Karpas-422 (cell line): ENCODE measurements at places on chromosomes 3 and 15.

GRCh38 chr3:167644611-167645010 lies 9.1 kb downstream of the WDR49 start:
- DNase-seq = no peak

DNA sequence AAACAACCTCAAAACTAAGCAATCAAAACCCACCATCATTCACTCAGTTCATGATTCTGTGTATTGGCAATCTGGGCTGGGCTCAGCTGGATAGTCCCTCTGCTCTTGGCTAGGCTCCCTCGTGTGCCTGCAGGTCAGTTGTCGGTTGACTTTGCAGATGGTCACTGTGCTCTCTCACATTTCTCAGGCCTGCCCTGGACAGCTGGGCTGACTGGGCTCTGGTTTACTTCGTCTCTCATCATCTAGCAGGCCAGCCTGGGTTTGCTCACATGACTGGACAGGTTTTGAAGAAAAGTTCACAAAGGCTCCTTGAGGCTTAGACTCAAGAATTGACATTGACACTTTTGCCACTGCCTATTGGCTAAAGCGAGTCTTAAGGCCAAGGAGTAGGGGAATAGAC lies 105.0 kb upstream of the CTNNB1 start:
- DNase-seq = no peak

GRCh38 chr3:24965706-24966385 lies 462.2 kb upstream of the RARB start:
- DNase-seq = no peak

- DNase-seq = no peak
These were observed 61.7 kb downstream of the SCN11A start for GRCh38 chr3:38989917-38990510.

DNA sequence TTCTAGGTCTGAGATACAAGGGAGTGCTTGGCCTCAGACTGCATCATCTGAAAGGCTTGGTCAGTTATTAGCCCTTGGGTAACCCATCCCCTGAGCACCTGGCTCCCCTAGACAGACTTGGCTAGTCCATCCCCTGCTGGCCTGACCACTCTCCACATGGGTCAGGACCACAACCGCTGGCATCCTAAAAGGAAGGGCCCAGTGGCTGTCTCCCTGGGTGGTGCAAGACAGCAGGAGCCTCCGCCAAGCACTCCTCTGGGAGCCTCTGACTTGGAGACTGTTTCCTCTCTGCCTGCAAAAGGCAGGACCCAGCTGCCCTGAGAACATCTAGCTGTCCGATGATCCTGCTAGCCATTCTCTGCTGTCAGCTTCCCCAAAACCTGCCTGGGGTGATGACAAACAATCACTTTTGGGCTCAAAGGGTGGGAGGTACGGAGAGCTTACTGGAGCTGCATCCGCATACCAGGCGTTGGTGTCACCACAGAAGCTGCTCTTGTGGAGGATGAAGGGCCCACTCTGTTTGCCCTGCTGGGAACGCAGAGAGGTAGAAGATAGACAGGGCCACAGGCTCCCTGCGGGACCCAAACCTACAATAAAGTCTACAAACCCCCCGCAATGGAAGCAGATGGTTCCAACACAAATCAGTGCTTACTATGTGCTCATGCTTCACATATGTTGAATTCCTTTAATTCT lies 108.0 kb upstream of the PRR20G start:
- no peak for DNase-seq

GRCh38 chr3:129859272-129859671 lies 34.2 kb downstream of the TMCC1 start:
- no peak for DNase-seq

DNA sequence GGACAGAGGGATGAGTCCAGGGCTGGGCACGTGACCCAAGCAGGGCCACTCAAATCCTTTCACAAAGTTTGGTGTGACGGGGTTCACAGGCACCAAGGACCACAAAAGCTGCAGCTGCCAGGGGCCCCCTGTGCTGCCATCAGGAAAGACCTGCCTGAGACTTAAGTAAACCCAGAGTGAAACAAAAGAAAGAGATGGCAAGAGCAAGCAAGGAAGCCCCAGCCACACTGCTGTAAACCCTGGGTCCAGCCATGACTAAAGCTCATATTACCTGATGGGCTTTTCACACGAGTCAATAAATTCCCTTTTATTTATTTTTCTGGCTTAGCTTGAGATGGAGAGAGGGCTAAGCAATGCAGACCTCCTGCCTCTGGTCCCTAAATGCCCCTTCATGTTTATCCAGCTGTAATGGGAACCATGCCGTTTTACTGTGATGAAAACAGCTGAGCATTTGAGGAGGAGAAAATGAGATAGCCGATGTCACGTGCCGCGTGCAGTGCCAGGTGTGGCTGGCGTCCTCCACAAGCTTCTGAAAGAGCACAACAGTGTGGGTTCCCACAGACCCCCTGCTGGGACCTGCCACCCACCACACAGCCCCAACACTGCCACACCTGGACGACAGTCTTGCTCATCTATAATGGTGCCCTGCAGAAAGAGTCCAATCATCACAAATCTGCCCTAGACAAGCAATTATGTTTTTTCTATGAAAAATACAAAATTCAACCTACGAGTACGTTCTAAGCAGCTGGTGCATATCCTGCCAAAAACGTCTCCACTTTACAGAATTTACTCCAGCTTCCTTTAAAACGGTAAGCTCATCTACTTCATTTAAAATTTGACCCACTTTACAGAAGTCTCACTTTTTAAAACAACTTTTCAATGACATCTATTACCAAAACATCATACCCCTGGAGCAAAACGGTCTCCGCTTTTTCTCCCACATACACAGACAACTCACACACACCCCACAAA lies 34.2 kb downstream of the ADAMTS17 start:
- no peak for DNase-seq

GRCh38 chr3:171123915-171124314 lies 97.4 kb upstream of the SLC2A2 start:
- DNase-seq = no peak

DNA sequence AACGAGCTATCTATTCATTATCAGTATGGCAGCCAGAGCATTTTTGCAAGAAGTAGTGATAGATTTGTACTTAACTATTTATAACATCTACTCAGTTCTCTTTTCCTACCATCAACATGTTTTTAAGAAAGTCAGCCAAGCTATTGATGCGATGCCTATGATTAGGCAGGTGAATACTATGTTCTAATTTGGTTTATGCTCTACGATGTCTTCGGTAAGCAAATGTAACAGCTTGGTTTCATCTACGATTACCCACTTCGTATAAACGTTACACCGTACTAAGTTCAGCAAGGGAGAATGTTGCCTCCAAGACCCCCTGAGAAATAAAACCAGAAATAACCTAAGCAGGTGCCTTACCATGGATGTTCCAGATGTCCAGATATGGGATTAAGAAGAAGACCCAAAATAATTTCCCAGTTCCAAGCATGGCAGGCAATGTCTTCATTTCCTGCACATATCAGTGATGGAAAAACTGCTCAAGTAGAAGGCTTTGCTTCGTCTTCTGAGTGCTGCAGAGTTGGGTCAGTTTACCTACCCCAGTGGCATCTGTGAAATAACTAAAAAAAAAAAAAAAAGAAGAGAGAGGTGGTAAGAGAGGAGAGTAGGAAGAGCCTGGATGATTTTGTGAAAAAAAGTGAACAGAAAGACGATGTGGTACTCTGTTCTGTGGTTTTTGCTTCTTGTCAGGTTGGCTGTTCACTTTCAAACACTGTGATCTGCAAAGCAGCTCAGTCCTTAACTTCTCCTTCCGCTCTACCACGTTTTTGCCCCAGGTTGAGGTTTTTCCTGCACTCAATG lies at the start of gene BTLA:
BTLA (minus strand) TSS at position 559 of the 798 bp plus-strand sequence; CDS start at position 445, 114 bp downstream.
- DNase-seq = no peak

DNA sequence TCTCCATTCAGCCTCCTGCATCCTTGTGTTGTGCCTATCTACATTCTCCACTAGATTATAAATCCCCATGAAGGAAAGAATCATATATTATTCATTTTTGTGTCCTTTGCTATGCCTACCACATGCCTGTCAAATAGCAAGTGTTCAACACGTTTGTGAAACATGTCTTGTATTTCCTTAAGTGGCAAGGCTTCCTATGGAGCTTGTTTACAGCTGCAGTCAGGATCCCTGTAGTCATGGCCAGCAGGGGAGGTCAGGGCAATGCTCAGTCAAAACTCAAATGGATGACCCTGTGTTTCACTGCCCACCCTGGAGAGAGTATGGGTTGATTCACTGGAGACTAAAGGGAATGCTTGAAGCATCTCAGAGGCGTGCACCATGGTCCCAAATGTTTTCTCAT lies 191.7 kb upstream of the ATP11B start:
- DNase-seq = no peak

DNA sequence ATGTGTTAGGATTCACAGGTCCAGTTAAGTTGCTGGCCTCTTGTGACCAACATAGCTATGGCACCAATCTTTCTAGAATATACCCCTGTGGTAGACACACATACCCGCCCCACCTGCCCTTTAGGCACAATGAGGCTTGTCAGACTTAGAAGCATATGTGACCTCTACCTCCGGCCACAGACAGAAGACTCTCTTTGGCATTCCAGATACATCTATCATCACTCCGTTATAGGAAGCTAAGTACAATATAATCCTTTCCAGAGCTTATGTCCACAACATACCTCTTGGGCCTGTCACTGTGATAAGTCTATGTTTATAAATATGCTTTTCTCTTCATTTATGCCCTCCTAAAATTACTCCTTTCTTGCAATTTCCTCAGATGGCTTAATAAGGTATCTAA lies 39.8 kb downstream of the CD47 start:
- DNase-seq = no peak

DNA sequence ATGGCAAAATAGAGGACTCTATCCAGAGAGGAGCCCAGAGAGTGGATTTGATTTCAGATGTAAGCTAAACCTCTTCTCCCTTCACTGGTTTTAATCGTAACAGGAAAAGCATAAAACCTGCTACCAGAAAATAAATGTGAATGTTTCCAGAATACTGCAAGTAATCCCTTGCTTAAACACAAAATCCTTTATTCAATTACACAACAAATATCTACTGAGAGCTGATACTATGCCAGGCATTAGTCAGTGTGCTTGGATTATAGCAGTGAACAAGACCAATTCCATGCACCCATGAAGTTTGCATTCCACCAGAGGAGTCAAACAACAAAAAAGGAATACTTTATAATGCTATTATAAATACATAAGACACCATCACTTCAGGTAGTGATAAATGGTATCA lies 15.1 kb downstream of the AVEN start:
- no peak for DNase-seq

DNA sequence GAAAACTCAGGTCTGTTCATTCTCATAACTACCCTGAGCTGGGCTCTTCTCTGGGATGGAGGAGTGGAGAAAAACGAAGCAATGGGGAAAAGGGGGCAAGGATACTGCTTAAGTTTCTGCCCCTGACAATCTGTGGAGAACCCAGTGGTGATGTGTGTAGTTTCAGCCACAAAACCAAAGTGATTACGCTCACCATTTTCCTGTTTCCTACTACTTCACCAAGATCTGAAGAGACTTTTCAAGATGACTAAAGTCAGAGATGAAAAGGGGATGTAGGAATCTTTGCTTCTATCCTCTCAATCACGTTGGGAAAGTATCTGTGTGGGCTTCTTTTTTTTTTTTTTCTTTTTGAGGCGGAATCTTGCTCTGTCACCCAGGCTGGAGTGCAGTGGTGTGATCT lies 8.3 kb upstream of the UBE2E1 start:
- no peak for DNase-seq

DNA sequence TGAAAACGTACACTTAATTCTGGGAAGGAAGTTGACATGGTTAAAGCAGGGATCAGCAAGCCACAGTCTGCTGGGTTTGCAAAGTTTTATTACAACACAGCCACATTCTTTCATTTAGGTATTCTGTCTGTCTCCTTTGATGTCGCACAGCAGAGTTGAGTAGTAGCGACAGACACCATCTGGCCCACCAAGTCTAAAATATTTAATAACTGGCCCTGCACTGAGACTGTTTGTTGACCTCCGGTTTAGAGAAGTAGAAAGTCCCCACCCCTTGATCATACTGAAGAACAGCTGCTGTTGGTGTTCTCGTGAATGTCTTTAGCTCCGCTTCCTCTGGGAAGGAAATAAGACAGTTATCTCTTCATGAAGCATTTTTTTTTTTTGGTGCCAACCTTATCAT lies 66.2 kb downstream of the MCTP2 start:
- peak; percentile 60 for DNase-seq

- DNase-seq = no peak
These were observed 892.6 kb downstream of the TUSC7 start for GRCh38 chr3:117602058-117602644.

- no peak for DNase-seq
These were observed 50.1 kb upstream of the TRIM42 start for GRCh38 chr3:140627756-140628155.

DNA sequence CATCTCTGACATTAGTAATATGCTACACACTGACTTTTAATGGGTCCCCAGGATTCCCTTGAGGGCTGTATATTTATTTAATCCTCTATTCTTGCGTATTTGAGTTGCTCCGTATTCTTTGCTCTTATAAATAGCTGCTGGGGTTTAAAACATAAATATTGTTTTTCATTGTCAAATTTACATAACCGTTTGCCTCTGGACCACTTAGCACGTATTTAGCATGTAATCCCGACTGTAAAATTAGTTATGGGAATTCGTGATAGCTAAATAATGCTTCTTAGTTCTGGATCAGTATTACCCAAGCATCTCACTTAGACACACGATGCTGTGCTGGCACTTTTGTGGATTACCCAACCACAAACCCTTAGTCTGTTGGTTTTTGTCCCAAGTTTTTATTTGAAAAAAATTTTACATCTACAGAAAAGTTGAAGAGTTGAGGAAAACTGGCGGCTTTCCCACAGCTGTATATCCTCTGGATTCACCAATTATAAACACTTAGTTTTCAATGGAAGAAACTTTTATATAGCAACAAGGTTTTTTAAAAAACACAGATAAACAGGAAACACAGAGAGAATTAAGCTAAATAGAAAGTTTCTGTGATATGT lies 296.8 kb upstream of the TPM1 start:
- DNase-seq = no peak

GRCh38 chr15:58148633-58149445 lies 10.7 kb downstream of the AQP9 start:
- no peak for DNase-seq

- no peak for DNase-seq
These were observed 98.7 kb downstream of the KCNMB2 start for GRCh38 chr3:178634975-178635374.

GRCh38 chr15:34275721-34276120 lies 50.9 kb downstream of the EMC4 start:
- no peak for DNase-seq
